MV-4-11 (cell line): ENCODE measurements at places on chromosomes 3 and 15.

DNA sequence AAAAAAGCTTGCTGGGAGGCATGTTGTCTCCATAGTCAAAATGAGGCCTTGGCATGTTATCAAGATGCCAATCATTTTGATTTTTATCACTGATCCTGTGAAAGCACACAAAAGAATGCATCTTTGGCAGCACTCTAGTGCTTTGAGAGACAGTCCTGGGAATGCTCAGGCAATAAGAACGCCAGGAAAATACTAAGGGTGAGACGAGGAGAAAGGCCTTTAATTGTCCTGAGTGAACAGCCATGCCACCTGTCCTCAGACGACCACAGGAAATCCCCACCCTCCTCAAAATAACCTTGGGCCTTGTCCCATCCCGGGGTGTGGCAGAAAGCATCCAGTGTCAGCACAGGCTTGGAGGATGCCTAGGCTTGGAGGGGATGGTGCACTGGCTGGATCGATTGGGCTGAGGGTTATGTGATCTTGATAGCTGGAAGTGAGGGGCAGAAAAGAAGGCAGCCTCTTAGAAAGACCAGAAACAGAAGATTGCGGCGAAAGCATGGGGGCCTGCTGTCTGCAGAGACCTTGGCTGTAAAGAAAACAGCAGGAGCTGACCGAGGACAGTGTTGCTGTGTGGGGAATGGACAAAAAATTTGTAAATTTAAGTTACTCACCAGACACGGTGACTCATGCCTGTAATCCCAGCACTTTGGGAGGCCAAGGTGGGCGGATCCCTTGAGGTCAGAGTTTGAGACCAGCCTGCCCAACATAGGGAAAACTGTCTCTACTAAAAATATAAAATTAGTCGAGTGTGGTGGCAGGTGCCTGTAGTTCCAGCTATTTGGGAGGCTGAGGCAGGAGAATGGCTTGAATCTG lies 7.3 kb downstream of the TMEM158 start:
- peak; percentile 50 for DNase-seq

DNA sequence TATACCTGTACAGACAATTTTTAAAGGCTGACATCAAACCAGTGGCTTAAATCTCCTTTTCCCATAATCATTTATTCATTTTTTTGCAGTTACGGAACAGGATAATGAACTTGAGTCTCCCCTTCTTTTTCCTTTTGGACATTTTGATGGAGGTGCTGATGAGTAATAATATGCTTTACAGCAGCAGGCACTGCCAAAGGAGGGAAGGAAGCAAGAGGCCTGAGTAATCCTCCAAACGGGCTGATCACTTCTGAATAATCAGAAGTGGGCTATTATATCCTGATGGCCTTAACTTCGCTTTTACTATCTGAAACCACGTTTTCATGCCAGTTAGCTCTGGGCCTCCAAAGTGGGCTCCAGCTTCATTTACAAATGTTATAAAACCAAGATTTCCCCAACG lies 527.2 kb downstream of the FOXP1 start:
- no peak for DNase-seq

- DNase-seq: peak; percentile 69
Observed at GRCh38 chr3:32510075-32510724, 7.5 kb upstream of the CMTM6 start.

DNA sequence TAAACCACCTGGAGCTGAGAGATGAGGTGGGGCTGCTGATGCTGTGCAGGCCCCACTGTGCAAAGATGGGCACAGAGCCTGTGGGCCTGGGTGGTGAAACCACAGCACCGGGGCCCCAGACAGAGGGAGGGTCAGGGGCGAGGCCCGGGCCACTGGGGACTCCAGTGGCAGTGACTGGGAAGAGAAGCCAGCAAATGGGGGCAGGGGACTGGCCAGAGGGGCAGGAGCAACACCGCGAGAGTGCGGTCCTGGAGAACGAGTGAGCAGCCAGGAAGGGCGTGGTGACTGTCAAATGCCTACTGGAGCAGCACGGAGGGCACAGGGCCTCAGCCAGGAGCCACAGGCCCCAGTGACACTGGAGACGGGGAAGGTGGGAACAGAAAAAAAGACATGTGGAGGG lies 39.8 kb downstream of the HCN4 start:
- DNase-seq: no peak
